T-helper 2 cell (primary cell): ENCODE measurements at places on chromosomes 13 and 19.

- DNase-seq: no peak
These were observed 38.4 kb downstream of the GNG7 start for GRCh38 chr19:2663920-2664571.

GRCh38 chr13:112469071-112469745 is 93.1 kb downstream of the SPACA7 start:
- no peak for DNase-seq

- no peak for DNase-seq
These were observed 1.2 kb downstream of the F7 start for GRCh38 chr13:113106711-113107351.

GRCh38 chr19:49808711-49809159 is 4.4 kb downstream of the FUZ start:
- DNase-seq: peak; percentile 65

- DNase-seq: no peak
These were observed 3.7 kb upstream of the MKNK2 start for GRCh38 chr19:2054763-2055162.

GRCh38 chr13:41313117-41313516 is 2.0 kb downstream of the NAA16 start:
- DNase-seq: no peak

GRCh38 chr13:49052813-49053212 is 77.1 kb downstream of the FNDC3A start:
- no peak for DNase-seq

DNA sequence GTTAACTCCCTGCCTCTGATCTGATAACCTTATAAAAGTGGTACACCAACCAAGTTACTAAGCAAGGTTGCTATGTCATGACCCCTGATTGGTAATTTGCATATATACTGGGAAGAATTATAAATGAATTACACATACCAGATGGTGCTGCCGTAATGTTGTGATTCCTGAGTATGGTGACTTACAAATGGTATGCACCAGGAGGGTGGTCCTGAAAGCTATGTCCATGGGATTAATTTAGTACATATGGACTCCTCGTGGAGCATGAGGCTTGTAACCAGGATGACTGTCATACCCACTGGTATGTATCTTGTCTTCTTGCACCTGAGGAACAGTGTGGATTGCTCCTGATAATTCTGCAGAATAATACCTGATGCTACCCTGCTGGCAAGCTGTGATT is 240.6 kb downstream of the GPC6 start:
- DNase-seq: no peak

DNA sequence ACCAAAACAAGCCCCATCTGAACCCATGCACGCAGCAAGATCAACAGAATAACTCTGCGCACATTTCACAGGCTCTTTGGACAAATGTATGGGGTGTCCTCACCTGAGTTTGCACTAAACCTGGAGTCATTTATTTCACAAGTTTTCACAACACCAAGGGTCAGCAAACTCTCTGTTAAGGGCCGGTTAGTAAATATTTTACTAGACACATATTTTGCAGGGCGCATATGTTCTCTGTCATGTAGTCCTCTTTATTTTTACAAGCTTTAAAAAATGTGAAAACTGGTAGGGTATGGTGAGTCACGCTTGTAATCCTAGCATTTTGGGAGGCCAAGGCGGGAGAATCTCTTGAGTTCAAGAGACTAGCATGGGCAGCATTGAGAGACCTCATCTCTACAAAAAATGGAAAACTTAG is 45.5 kb upstream of the DPRX start:
- no peak for DNase-seq

DNA sequence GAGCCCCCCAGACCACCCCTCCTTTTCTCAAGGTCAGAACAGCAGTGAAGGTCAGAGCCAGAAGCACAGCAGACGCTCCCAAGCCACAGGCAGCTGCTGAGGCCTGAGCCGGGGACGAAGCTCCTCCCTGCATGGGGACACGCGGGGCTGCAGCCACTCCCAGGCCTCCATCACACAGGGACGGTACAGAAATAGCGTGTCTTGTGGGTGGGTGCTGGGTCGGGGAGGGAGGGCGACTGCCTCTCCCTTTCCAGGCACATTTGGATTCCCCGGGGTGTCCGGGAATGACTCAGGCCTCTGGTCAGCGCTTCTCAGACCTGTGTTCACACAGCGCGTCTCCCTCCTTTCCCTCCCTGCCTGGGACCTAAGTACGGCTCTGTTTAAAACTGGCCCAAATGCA is 33.2 kb downstream of the RASA3 start:
- no peak for DNase-seq

DNA sequence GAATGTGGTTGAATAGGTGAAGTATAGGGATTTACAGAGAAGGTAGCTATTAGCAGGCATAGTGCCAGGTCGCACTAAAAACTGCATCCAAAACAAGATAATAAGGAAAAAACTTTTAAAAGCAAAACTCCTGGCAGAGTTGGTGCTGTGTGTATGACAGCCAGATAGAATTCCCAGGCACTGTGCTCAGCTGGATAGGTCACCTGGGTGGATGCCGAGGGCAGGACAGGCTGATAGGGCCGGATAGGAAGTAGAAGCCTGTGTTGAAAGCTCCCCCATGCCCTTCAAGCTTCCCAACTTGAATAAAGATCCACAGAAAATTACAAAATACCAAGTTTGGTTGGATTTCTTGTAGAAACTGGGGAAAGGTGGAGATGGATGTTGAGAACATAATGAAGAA is 48.9 kb upstream of the TDRD3 start:
- no peak for DNase-seq

GRCh38 chr13:74444161-74444571 is 310.0 kb upstream of the KLF12 start:
- no peak for DNase-seq

DNA sequence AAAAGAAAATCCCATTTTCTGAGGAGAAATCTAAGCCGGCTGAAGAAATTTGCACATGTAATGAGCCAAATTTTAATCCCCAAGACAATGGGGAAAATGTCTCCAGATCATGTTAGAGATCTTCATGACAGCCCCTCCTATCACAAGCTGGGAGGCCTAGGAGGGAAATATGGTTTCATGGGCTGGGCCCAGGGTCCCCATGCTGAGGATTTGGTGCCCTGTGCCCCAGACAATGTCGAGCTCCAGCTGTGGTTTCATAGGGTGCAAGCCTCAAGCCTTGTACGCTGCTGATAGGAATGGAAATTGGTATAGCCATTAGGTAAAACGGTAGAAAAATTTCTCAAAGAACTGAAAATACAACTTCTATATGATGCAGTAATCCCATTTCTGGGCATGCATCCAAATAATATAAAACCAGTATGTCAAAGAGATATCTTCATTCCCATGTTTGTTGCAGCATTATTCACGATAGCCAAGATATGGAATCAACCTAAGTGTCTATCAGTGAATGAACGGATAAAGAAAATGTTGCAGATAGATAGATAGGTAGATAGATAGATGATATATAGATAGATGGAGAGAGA is 19.3 kb upstream of the FREM2 start:
- DNase-seq: no peak

DNA sequence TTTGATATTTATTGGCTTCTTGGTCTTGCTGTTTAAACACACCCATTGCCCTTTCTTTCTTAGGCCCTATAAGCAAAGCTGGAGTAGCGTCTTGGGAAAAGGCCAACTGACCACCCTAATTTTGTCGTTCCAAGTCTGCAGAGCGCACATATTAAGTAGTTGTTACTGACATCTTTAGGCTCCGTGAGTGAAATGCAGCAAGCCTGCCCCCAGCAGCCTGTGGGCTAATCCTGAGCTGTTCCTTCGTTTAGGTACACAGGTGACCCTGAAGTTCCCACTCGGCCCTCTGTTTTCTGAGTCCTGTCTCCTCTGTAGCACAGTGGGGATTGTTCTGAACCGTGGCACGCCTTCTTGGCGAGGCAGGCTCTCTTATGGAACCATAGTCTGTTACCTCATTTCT is 170.5 kb downstream of the STK24 start:
- DNase-seq: no peak

- no peak for DNase-seq
These were observed 41.3 kb upstream of the IPO5 start for GRCh38 chr13:97912139-97912535.

DNA sequence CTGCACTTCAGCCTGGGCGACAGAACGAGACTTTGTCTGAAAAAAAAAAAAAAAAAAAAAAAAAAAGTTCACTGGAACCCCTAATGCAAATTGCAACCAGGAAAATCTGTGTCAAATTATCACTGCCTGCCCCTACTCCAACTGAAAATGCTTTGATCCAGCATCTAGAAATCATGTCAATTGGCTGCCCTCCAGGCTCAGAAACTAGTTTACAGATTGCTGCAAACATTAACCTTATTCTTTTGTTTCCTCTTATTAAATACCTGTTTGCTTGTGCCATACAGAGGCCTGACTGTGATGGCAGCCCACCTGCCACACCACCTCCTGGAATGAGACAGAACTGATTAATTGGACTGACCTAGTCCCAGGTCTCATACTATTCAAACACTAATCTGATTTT is 18.6 kb upstream of the AKT2 start:
- DNase-seq: no peak

GRCh38 chr13:113533161-113533840 is 42.8 kb upstream of the DCUN1D2 start:
- no peak for DNase-seq

GRCh38 chr19:47374876-47375693 is 26.0 kb downstream of the DHX34 start:
- no peak for DNase-seq

GRCh38 chr19:3149526-3150505 is 14.0 kb downstream of the GNA15 start:
- DNase-seq: no peak

DNA sequence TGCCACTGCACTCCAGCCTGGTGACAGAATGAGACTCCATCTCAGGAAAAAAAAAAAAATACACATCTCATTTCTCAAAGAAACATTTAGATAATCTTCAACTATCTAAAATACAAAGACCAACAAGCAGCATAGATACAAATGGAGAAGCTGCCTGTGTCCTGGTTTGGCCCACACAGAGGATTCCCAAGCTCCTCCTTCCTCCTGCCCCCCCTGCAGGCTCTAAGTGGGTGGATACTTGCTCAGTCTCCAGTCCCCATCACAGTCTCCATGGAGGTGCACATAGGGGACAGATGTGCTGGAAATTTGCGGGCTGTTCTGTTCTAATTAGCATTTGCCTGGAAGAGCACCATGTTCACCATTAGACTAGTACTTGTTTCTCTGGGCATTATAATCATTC is 59.9 kb downstream of the ABCC4 start:
- no peak for DNase-seq

DNA sequence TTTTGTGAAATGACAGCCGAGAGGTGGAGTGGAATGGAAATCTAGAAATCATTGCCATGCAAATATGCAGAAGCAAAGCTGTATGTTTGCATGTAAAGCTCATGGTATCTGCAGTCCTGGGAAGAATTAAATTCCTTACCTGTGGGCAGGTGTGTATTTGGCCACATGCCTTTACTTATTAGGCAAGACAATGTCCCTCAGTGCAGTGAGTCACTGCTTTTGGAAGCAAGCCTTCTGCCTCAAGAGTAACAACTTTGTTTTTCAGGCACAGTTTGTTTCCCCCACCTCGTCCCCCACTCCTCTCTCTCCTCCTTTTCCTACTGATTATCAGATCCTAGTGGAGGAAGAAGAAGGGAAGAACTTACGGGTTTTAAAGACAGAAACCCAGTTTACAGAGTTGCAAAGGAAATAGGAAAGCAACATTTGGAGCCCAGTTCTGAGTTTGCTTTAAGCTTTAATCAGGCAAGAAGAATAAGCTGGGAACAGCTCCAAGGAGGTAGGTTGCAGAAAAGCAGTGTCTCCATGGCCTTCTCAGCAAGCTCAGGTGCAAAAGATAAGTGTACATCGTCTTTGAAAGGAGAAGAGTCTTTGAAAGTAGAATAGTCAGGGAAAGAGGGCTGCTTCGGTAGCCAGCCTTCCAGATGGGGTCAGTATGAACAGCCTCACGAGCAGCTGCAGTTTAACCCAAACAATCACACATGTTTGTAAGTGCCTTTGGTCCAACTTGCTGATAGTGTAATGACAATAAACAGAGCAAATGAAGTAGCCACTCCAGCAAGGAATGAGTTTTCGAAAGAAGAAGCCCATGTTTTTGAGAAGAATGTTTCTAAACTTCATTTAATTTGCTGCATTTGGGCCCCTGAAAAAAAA is 190.1 kb downstream of the KLF5 start:
- no peak for DNase-seq
